ENCODE measurements at places on chromosomes 2 and 18.

DNA sequence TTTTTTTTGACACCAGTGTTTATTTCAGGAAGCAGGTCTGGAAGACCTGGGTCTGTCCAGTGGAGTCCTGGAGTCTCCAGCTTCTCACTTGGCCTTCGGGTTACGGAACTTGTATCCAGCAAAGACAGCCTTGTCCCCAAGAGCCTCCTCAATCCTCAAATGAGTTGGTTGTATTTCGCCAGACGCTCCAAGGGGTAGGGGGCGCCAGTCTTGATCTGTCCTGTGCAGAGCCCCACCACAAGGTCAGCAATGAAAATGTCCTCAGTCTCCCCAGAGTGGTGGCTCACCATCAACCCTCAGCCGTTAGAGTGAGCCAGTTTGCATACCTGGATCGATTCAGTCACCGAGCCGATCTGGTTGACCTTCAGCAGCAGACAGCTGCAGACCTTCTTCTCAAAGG is 21.9 kb downstream of the ASXL2 start:
- DNase-seq, result no peak

DNA sequence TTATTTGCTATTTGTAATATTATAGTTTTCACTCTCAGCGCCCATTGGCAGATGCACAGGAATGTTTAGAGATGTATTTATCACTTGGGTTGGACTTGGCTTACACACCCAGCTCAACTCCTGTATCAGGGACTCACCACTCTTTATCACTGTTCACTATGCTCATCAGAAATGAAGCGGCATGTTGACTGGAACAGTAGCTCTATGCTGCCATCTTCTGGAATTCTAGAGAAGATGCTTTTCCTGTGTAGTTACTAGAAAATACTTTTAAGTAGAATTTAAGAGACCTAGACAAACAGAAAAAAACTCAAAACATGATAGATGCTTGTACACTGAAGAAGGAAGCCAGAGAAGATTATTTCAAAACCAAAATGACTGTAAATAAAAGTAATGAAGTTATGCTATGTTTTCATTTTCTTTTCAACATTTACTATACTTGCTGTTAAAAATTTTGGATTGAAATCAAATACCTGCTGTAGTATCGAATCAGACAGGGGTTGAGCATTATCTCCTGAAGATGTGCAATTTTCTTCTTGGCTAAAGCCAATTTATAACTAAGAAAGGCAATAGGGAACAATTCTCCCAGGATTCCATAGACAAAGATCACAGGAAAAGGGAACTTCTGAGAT is 47.4 kb upstream of the NXPH2 start:
- peak; percentile 10 for DNase-seq

DNA sequence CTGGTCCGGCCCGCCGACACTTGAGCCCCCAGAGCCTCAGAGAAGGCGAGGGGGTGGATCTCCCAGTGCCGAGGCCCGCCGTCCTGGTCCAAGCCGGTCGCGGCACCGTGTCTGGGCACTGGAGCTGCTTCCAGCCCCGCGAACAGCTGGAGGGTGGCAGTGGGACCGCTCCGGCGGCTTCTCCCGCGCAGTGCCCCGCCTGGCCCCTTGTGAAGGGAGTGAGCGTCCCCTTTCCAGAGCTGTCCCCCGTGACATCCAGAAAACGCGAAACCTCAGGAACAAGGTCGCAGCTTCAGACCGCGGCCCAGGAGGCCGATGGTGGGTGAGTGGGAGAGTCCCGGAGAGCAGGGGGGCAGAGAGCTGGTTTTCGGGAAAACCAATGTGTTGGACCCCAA is 579 bp upstream of the EMX1 start:
- DNase-seq, result no peak

DNA sequence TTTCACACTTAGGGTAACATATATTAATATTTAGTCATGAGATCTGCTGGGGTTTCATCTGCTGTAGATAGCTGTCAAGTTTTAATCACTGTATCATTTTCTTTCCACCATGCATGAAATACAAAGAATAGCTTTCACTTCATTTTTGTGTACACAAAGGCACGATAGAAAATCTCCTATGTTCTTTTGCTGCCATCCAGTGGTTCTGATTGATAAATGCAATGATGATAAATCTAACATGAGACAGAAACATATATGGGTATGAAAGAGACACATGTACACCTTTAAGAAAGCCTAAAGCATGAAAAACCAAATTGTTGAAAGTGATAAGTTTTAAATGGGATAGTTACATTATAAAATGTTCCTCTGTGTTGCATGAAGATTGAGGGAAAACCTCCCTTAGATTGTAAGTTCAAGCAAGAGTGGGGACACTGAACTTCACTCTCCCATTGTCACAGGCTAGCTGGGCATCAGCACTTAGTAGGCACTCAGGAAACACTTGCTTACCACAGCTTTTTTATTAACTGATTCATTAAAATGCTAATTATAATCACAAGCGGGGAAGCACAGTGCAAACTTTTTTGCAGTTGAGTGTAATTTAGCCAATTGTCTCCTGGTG is 31.2 kb downstream of the C1D start:
- no peak for DNase-seq

DNA sequence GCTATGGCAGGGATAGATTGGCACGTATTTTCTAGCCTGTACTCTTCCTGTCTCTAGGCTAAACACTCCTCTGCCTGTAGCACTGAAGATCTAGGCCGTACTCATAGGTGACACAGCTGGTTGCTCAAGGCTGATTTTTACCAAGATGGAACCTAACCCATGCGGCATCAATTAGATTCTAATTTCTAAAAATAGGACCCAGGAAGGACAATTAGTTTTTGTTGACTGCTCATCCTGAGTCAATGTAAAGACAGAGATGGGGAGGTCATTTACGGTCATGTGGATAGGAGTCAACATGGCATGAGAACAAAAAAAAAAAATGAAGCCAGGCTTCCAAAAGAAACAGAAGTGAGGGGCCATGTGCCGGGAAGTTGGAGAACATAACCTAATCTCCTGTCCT is 360.7 kb upstream of the ETAA1 start:
- DNase-seq, result no peak

Data from activated CD4-positive, alpha-beta T cell treated with anti-CD3 and anti-CD28 coated beads for 24 hours (primary cell).